Stimulated activated CD4-positive, alpha-beta T cell treated with anti-CD3 and anti-CD28 coated beads, Interleukin-15, amount 100 ng/mL, for 48 hours (primary cell): ENCODE measurements at places on chromosomes 7 and 10.
A peak's percentile ranks its signal among the peaks of the same experiment; 100 is the strongest.

DNA sequence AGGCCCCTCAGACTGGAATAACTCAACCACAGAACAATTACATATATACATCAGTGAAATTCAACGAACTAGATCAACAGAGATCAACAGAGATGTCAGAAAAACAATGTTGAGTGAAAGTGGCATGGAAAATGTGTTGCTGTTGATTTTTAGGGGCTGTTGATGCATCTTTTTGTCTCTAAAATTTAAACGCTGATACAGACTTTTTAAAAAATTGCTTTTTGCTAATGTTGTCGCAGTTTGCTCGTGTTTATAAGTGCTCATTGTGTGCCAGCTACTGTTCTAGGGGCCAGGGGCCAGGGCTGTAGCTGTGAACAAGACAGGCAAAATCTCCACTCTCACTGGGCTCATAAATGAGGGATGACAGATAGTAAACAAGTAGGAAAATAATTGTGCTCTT is 18.3 kb downstream of the TMEM248 start:
- no peak for DNase-seq

DNA sequence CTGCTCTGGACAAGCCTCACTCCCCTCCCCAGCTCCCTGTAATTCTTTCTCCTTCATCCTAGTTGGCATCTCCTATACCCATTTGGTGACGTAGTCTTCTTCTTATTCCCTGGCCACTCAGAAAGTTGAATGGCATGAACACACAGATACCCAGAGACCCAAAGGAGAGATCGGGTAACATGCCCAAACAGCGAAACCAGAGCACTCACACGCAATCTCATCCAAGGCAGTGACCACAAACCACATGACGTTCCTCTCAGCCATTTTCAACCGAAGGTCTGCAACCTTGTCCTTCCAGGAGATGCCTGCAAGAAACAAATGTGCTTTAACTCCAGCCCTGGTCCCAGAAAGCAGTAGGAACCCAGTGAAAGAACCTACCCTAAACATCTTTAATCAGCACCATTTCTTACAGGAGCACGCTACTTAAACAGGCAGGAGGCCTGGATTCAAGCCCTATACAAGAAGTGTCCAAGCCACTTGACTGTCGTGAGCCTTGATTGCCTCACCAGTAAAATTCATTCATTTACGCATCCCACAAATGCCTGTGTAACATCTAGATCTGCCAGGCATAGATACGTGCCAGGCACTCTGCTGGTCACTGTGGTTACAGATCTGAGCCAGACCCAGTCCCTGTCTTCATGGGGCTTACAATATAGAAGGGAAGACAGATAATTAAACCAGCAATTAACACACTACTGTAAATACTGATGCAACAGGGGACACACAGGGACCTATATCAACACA is 37.1 kb downstream of the XPNPEP1 start:
- DNase-seq, result no peak

DNA sequence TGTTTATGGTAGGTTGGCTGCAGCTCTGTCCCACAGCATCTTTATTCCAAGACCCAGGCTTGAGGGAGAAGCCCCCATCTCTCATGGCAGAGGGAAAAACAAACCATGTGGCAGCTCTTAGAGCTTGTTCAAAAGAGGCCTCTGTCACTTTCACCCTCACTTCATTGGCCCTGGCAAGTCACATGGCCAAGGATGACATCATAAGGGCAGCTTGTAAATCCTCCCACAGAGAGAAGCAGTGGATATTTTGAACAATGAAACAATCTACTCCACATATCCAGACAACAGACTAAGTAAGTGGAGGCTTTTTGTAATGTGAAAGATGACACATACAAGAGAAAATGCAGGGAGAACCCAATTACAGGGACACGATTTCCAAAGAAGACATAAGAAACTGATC is 108.1 kb downstream of the GRID1 start:
- DNase-seq, result no peak

DNA sequence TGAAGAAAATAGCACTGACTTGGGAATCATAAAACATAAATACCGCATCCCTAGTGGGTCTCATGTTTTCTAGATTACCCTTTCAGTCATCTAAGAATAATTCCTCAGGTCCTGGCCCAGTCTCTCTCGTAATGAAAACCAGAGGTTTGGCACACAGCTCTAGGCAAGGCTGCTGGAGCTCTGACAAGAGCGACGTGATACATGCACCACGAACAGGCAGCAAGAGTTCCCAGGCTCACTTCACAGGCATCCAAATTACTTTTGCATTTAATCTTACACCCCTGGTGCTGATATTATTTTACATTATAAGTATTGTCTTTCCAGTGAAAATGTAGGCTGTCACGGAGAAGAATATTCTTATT is 105.2 kb downstream of the THSD7A start:
- no peak for DNase-seq

- no peak for DNase-seq
These were observed 41.1 kb downstream of the SIRT1 start for GRCh38 chr10:67925449-67926005.

- no peak for DNase-seq
These were observed 77.2 kb downstream of the C7orf25 start for GRCh38 chr7:42834676-42835075.

DNA sequence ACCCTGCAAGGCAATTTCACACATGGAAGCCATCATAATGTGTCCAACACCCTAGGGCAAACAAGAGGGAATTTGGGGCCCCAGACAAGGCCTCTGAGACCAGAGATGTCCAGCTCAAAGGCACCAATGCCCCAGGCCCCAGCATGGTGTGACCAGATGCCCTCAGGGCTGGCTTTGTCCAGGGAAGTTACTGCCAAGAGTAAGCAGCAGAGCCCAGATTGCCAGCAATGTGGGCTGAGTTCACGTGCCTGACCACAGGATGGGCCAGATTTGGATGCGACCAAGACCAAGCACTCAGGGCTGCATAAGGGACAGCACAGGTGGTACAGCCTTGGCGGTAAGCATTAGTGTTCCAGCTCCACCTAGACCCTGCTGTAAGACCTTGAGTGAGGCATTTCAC is 12.7 kb downstream of the MYOF start:
- DNase-seq, result no peak

DNA sequence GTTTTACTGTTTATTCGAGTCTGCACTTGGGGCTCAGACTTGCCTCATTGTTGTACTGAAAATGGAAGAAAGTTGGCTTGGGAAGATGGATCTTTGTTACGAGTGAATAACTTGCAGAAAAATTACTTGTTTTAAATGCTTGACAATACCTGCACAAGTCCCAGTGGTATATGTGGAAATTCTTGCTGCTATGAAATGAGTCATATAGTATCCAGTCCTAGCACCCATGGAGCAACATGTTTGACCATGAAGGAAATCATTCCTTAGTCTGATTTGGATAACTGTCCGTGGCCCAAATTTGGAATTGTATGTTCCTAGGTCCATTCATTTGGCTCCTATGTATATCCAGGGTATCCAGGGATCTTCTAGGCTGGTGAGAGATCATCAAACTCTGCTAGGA is 1096.8 kb downstream of the KCNMA1 start:
- DNase-seq, result no peak

DNA sequence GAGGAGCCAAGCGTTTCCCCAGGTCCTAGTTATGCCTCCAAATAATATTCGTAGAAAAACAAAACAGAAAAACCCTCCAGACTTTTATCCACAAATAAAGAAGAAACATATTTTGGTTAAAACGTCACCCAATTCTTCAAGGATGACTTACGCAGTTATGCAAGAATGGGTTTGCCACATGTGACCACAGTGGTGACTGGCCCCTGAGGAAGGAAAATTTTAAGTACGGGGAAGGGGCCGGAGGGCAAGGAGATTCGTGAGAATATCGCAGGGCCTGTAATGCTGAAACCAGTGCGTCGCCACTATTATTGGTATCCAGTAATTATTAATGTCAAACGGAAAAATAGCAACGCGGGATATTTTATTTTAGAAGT is 537 bp upstream of the MRPS24 start:
- peak; percentile 12 for DNase-seq

- no peak for DNase-seq
These were observed 504.6 kb upstream of the MKI67 start for GRCh38 chr10:128630787-128631252.

- DNase-seq, result no peak
These were observed 30.8 kb upstream of the SMNDC1 start for GRCh38 chr10:110335314-110336064.

DNA sequence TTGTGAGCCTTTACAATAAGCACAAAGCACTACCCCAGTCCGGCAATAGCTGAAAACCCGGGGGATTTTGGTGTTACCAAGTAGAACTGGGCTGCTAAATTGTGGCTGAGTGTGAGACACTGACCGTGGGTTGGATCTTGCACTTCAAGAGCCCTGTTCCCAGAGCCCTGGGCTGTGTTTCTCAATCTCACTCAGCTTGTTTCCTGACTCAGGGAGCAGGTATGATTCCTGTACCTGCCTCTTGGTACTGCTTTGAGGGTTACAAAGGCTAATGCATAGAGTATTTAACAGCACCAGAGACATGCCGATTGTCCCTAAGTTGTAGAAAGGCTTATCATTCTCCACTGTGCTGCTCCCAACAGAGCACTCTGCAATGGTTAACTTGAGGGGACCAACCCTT is 134.6 kb downstream of the TEX36 start:
- DNase-seq, result no peak

DNA sequence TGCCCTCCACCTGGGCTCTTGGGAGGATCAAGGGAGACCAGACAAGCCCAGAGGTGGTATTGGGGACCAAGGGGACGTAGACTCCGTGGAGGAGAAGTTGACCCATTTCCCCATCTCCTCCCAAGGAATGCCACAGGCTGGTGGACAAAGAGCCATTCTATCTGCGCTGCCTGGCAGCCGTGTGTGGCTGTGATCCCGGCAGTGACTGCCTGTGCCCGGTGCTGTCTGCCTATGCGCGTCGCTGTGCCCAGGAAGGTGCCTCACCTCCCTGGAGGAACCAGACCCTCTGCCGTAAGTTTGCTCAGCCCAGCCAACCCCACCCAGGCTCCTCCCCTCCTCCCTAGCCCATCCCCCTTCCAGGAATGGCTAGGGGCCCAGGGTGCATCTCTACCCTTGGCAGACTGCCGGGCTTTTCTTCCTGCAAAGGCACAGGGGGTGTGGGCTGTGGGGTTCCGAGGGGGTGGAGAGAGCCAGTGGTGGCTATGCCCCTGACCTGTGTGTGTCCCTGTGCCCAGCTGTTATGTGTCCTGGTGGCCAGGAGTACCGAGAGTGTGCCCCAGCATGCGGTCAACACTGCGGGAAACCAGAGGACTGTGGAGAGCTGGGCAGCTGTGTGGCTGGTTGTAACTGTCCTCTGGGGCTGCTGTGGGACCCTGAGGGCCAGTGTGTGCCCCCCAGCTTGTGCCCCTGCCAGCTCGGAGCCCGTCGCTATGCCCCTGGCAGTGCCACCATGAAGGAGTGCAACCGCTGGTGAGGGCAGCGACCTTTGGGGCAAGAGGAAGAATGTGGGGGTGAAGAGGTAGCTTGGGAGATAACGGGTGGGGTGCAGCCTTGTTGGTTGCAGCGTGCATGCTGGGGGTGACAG is 10.2 kb upstream of the ZNF467 start:
- DNase-seq, result no peak

DNA sequence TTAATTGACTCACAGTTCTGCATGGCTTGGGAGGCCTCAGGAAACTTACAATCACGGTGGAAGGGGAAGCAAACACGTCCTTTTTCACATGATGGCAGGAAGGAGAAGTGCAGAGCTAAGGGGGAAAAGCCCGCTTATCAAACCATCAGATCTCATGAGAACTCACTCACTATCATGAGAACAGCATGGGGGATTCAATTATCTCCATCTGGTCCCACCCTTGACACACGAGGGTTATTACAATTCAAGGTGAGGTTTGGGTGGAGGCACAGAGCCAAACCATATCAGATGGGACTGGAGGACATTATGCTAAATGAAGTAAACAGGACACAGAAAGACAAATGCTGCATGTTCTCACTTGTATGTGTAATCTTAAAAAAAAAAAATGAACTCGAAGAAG is 141.4 kb upstream of the HABP2 start:
- DNase-seq, result no peak

- DNase-seq, result no peak
These were observed 350.3 kb downstream of the GPAM start for GRCh38 chr10:111833251-111833650.

GRCh38 chr7:24922099-24922773 is 57.7 kb downstream of the OSBPL3 start:
- DNase-seq, result no peak

DNA sequence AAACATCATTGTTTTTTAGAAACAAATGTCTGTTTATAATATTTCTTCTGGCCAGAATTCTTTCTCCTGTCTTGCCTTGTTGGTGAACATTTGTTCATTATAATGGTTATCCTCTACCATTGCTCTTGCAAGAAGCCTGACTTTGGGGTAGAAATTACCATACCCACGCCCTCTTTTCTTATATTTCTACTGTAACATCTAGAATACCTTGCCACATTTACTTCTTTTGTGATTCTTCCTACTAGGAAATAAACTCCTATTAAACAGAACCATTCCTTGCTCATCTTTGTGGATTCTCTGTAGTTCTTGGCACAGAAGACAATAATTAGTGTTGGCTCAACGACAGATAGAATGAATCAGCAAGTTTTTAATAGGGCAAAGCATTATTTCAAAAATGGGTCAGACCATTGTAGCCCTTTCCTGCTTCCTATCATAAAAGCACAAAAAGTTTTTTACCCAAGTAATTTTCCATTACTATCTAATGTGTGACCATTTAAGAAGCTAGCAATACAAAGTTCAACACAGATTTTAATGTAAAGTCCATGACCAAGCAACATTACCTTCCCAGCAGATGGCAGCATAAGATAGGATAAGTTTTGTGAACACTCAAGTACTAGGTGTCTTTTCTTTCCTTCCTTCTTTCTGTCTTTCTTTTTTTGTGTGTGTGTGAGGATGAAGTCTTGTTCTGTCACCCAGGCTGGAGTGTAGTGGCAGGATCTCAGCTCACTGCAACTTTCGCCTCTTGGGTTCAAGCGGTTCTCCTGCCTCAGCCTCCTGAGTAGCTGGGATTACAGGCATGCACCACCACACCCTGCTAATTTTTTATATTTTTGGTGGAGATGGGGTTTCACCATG is 270.4 kb downstream of the HGF start:
- no peak for DNase-seq

GRCh38 chr10:92760609-92761008 is 70.9 kb downstream of the HHEX start:
- no peak for DNase-seq

- no peak for DNase-seq
These were observed 21.6 kb upstream of the FAM20C start for GRCh38 chr7:170551-171363.

- DNase-seq, result no peak
These were observed 20.7 kb downstream of the PDIA4 start for GRCh38 chr7:149007611-149008010.

DNA sequence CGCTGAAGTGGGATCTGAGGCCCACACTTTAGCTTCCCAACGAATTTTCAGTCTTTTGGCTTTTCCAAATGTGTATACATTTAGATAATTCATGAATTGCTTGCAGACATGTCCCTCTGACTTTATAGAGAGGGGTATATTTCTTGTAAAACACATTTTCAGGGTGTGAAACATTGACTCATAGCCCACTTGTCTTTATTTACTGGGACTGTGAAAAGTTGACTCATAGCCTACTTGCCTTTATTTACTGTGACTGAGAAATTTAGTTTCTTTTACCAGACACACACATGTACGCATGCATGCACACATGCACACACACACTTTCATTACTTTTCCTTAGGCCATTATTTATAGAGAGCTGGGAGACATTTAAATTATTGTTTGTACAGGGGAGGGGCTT is 79.1 kb downstream of the VTI1A start:
- DNase-seq, result no peak
